Muscle of arm (tissue), 14 donors: ENCODE measurements at places on chromosomes 4 and X. TPM values are rescaled to one million over a fixed set of nuclear protein-coding genes. Genes with fewer than 3 reads are reported as not detected.

PDS5A gene
- 39.5 TPM for polyA plus RNA-seq

MTMR8 gene
- polyA plus RNA-seq = not detected

GRCh38 chr4:137647375-137647774 is 115.1 kb upstream of the PCDH18 start:
- DNase-seq = no peak

- DNase-seq = no peak
Measured at GRCh38 chr4:1012034-1012739, 761 bp downstream of the FGFRL1 start.

GRCh38 chr4:89166971-89167475 is 55.7 kb downstream of the TIGD2 start:
- no peak for DNase-seq
